CD4-positive, CD25-positive, alpha-beta regulatory T cell (primary cell): ENCODE measurements at places on chromosomes 5 and 9. TPM values are rescaled to one million over a fixed set of nuclear protein-coding genes. Genes with fewer than 3 reads are reported as not detected.

GRCh38 chr5:178069909-178070308, 43.4 kb upstream of the N4BP3 start:
- H3K36me3 ChIP-seq: no peaks in the 10 kb centered on the region
- no peak overlapping the region for H3K27ac ChIP-seq
- H3K27me3 ChIP-seq: peaks cover under 1% of the 10 kb centered on the region
- H3K4me3 ChIP-seq: no peak overlapping the region
- no peaks in the 10 kb centered on the region for H3K4me1 ChIP-seq
- DNase-seq: no peak

GRCh38 chr9:36017278-36017677, 19.4 kb upstream of the RECK start:
- no peaks in the 10 kb centered on the region for H3K36me3 ChIP-seq
- peaks cover 14% of the 10 kb centered on the region for H3K27me3 ChIP-seq
- H3K4me1 ChIP-seq: no peaks in the 10 kb centered on the region
- no peak overlapping the region for H3K27ac ChIP-seq
- DNase-seq: no peak
- H3K4me3 ChIP-seq: no peak overlapping the region

DNA sequence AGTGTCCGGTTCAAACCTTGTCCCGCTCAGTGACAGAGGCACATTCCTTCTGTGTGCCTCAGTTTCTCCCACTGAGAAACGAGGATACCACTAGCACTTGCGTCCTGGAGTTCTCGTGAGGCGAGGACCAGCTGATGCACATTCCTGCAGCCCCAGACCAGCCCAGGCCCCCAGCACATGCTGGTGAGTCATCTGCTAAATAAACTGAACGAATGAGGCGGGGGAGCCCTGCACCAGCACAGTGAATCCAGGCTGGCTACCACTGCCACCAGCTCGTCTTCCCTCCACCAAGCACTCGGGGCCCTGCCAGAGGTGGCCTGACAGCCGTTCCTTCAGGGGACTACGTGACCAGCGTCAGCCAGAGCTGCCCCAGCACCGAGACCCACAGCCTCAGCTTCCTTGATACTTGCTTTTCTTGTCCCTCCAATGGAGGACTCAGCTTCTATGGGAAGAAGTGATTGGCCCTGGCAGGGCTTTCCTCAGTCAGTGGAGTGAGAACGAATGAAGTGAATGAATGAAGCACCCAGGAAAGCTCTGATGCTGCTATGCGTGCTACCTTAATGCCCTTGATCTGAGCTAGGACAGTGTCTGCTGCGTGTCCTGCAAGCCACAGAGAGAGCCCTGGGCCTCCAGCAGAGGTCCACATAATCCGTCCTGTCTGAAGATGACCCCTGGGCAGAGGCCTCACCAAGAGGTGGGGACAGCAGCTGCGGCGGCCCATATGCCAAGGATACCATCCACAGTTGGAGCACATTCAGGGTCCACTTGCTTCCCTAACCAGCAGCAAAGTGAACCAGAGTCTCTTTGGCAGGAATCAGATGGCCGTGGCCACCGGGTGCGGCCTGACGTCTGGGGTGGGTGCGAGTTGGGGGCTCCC, 13.5 kb upstream of the BARX1 start:
- no peaks in the 10 kb centered on the region for H3K4me1 ChIP-seq
- H3K4me3 ChIP-seq: no peak overlapping the region
- H3K36me3 ChIP-seq: no peaks in the 10 kb centered on the region
- DNase-seq: no peak

- no peaks in the 10 kb centered on the region for H3K36me3 ChIP-seq
- no peak overlapping the region for H3K27ac ChIP-seq
- no peaks in the 10 kb centered on the region for H3K4me1 ChIP-seq
- no peak overlapping the region for H3K4me3 ChIP-seq
- no peak for DNase-seq
Observed at GRCh38 chr9:136774416-136775045, 10.2 kb upstream of the LCN15 start.

GRCh38 chr5:139246394-139246793, 47.1 kb upstream of the MATR3 start:
- H3K27ac ChIP-seq: no peak overlapping the region
- no peaks in the 10 kb centered on the region for H3K4me1 ChIP-seq
- peaks cover 4% of the 10 kb centered on the region for H3K27me3 ChIP-seq
- no peaks in the 10 kb centered on the region for H3K36me3 ChIP-seq

GRCh38 chr9:121732886-121733285, 81.5 kb downstream of the DAB2IP start:
- DNase-seq: no peak
- H3K36me3 ChIP-seq: no peaks in the 10 kb centered on the region
- H3K27ac ChIP-seq: no peak overlapping the region

DNA sequence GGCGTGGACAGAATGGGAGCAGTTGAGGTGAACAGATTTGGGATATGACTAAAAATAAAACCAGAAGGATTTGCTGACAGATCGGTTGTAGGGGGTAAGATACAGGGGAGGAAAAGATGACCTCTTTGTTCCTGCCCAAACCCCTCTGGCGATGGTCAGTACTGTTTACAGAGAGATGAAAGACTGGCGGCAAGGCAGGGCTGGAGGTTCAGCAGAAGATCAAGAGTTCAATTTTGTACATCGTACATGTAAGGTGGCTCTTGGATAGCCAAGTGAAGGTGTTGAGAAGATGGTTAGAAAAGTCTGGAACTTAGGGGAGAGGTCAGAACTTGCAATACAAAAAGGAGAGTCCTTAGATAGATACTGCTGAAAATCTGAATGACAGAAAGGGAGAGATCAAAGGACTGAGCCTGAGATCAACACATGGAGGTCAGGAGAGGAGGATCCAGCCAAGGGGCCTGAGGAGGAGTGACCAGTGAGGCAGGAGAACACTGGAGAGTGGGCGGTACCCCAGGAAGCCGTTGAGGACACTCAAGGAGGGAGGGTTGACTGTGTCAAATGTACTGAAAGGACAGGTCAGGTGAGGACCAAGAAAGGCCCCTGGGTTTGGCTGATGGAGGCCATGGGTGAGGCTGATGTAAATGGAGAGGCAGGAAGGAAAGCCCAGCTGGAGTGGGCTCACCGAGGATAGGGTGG, 7.1 kb downstream of the IL4 start:
- no peaks in the 10 kb centered on the region for H3K36me3 ChIP-seq
- no peaks in the 10 kb centered on the region for H3K4me1 ChIP-seq
- DNase-seq: no peak
- H3K27me3 ChIP-seq: no peaks in the 10 kb centered on the region
- no peak overlapping the region for H3K4me3 ChIP-seq

The UNC5A gene
- not detected for total RNA-seq

The NRG2 gene
- total RNA-seq: not detected
